NCI-H748 treated with DMSO at 0.1 percent for 48 hours (cell line): ENCODE measurements at places on chromosomes 2 and 18.

DNA sequence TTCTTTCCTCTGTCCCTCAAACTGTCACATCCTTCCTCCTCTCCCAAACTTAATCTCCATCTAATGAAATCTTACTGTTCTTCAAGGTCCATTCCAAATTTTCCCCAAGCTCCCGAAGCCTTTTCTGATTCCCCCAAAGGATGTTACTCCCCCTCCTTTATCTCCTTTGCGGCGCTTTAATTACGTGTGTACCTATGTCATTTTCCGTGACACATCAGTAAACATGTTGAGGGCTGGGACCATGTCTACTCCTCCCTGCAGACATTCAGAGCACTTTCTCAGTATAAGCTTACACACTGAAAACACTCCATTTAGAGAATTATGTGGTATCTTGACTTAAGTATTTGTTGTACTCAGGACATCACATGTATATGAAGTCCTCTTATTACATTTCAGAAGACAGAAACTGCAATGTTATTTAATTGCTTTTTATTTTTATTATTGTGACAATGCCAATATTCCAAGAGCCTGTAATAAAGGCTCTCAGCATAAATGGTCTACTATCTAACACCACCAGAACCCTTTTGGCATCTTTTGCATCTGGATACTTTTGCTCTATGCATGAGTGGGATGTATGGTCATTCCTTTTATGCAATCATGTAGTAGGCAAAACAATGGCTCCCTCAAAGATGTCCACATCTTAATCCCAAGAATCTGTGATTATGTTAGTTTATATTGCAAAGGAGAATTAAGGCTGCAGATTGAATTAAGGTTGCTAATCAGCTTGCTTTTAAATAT lies 1.8 kb downstream of the NMI start:
- peak; percentile 10 for DNase-seq

GRCh38 chr2:168639441-168639898 lies 163.0 kb upstream of the NOSTRIN start:
- no peak for DNase-seq

- DNase-seq, result no peak
These were observed 1.4 kb upstream of the XRCC5 start for GRCh38 chr2:216107760-216108159.

GRCh38 chr2:95044601-95045000 lies 19.1 kb downstream of the MAL start:
- no peak for DNase-seq

- DNase-seq, result no peak
These were observed 18.7 kb upstream of the ACKR3 start for GRCh38 chr2:236550701-236551465.

- no peak for DNase-seq
These were observed 36.9 kb downstream of the RAPH1 start for GRCh38 chr2:203498161-203498560.

- no peak for DNase-seq
These were observed 37.8 kb downstream of the FAM168B start for GRCh38 chr2:131055169-131056065.

- DNase-seq, result peak; percentile 26
These were observed 61.4 kb downstream of the SOS1 start for GRCh38 chr2:39059366-39059952.

- no peak for DNase-seq
These were observed 169.2 kb upstream of the LRRTM1 start for GRCh38 chr2:80473796-80474195.
